ENCODE measurements at places on chromosomes 16 and 17.

DNA sequence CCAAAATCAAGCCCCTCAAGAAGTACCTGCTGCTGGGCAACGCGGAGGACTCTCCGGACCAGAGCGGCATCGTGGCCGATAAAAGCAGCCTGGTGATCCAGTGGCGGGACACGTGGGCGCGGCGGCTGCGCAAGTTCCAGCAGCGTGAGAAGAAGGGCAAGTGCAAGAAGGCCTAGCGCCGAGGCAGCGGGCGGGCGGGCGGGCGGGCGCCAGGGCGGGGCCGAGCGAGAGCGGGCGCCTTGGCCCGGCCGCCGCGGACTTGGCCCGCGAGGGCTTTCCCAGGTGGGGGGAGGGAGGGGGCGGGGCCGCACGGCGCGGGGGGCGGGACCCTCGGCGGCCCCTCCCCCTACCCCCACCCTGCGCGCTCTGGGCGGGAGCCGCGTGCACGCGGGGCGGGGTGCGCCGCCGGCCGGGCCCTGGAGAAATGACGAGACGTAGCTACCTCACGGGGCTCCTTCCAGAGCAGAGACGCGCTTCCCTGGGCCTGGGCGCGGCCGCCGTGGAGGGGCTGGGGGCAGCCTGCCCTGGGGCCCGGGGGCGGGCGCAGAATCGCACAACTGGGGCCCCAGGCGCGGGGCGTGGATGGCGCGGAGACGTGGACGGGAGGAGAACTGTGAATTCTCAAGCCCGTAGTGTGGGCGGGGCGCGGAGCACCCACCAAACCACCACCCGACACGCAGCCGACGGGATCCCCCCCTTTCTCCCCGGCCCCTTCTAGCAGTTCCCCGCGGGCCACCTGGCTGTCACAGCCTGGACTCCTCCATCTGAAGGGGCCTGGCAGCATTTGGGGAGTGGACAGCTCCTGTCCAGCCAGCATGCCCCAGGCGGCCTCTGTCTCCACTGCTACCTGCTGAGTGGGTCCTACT lies 218.7 kb downstream of the NTN1 start:
- DNase-seq: peak; percentile 71

DNA sequence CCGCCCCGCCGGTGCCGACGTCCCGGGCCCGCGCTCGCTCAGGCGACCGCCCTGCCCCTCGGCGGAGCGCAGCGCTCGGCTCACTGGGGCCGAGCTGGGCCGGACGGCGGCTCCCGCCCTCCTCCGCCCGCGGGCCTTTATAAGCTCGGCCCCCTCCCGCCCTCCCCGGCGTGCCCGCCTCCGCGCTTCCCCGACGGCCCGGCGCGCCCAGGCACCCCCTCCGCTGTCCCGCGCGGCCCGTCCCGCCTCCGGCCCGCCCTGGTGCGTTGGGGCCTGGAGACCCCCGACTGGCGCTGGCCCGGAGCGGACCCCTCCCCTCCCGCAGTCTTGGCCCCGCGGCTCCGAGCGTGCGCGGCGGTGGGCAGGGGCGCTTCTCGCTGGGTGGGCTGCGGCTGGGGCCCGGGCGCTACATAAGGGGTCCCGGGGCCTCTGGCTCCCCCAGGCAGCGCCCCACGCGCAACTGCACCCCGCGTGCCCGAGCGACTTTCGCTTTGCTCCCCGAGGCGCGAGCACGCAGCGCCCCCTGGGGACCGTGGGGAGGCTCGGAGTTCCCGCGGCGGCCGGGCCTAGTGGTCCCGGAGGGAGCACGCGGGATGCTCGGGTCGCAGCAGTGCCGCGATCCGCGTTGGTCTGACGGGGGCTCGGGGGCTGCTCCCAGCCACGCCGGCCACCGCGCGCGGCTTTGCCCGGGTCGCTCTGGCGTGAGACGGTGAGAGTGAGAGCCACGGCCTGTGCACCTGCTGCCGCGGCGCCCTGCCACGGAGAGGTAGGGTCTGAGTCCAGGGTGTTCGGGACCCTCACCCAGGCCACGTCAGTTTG lies at the start of gene PIEZO1:
Gene PIEZO1, minus strand, starts transcription at position 115 of the 819 bp plus-strand sequence. CDS start 256 bp downstream, outside the sequence.
- peak; percentile 89 for DNase-seq

DNA sequence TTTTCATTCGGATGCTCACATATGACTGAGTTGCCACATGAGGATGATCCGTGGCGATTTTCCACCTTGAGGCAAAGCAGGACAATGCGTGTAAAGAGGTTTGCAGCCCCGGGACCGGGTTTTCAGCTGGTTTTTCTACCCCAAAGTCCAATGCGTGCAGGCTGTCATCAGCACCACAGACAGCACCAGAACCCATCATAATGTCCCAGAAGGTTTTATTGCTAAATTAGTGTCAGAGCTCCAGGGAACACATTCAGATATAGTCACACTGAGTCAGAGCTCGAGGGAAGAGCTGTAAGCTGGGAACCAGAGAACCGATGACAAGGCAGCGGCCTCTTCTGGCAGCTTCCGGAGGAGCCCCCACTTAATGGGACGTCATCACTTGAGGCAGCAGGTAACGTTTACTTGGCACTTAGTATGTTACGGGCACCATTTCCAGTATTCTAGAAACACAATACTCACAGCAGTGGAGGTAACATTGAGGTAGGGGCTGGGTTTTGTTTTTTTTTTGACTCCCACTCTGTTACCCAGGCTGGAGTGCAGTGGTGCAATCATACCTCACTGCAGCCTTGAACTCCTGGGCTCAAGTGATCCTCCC lies 8.9 kb upstream of the NAGPA start:
- DNase-seq: no peak

- no peak for DNase-seq
These were observed 56.4 kb downstream of the TBC1D16 start for GRCh38 chr17:79979221-79979741.

GRCh38 chr17:72922219-72922618 lies 170.3 kb downstream of the SLC39A11 start:
- DNase-seq: no peak

- no peak for DNase-seq
These were observed 31.0 kb downstream of the CPNE2 start for GRCh38 chr16:57123216-57123973.

GRCh38 chr17:56432443-56432842 lies 161.1 kb upstream of the NOG start:
- DNase-seq: no peak

DNA sequence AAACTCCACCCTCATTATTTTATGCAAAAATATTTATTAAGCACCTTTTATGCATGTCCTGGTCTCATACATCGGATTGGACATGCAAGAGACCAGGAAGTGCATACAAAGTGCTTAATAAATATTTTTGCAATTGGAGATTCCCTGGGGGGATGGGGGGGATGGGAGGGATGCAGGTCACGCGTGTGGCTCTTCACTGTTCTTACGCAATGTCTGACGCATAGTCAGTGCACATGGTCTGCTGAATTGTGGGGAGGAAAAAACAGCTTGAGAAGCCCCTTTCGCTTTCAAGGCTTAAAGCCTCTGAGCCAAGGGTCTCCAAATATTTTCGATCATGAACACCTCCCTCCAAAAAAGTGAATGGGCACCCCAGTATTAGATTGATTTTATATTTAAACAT lies 96.7 kb upstream of the XYLT1 start:
- DNase-seq: no peak

DNA sequence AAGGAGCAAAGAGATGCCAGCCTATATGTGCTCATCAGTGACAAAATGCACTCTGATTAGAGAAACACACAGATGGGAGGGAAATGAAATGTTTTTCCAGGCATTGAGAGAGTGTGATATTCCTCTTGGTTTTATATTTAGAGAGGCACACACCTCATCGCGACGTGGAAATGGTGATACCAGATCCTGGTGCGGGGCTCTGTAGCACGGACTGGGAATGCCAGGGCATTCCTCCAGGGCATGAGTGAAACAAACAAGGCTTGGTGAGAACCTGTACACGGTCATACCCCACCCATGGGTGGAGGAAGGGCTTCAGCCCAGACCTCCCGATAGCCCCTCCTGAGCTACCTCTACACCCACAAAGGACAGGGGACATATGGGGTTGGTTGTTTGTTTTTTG lies 280.2 kb downstream of the C16orf95 start:
- DNase-seq: no peak

DNA sequence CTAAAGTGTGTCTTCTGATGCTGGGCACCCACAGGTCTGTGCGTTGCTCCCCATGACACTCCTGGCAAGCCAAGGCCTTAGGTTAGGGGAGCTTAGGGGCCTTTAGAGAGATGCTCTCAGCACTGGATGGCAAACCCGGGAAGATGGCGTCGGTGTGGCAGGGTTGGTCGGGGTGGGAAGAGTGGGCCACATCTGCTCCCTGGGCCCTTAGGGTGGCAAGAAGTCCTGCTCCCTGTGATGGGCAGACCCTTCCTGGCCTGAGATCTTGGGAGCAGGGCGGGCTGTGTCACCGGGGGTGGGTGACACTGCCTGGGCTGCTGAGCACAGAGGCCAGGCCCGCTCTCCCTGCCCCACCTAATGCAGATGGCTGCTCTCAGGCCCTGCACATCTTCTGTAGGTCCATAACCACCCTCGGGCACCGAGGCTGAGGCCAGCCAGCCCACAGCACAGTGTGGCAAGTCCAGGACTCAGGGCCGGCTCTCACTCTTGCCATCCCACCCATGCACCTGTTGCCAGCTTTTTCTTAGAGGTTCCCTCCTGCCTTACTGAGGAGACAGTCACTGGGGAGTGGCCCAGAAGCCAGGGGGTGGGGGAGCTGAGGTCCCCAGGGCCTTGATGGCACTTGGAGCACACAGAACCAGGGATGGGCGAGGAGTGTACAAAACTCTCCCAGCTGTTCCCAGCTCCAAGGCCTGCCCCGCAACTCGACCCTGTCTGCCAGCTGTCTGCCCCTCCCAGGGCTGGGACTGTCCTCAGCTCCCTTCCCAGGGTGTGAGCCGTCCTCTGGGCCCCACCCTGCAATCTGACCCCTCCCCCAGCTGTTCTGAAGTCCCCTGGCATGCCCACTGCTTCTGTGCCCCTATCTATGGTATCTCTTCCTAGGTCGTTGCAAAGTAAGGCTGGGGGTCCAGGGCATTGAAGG lies 4.4 kb upstream of the MTSS2 start:
- no peak for DNase-seq

- no peak for DNase-seq
These were observed 7.8 kb upstream of the BIRC5 start for GRCh38 chr17:78206298-78206697.

- no peak for DNase-seq
These were observed 39.0 kb upstream of the KCNJ2 start for GRCh38 chr17:70130289-70130688.

DNA sequence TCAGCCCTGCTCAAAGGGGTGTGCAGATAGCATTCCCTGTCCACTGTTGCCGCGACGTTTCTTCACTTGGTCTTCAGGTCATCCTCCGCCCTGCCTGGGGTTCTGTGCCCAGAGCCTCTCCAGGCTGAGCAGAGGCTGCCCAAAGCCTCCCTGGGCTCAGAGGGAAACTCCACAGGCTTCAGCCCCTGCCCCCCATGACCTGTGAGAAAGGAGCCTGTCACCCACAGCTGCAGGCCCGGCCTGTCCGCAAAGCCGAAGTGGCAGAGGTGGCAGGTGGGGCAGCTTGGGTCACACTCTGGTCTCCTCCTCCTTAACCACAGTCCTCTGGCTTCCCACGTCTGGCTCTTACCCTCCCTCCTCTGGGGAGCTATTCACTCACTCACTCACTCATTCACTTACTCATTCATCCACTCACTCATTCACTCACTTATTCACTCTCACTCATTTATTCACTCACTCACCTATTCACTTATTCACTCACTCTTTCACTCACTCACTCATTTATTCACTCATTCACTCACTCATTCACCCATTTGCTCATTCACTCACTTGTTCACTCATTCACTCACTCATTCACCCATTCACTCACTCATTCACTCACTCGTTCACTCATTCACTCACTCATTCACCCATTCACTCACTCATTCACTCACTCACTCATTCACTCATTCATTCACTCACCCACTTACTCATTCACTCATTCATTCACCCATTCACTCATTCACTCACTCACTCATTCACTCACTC lies 7.1 kb upstream of the CPSF4L start:
- no peak for DNase-seq

Measured in CD4-positive, alpha-beta T cell treated with Interleukin-15 for 4 hours (primary cell).